ENCODE measurements at places on chromosomes 11 and 22.

- no peak for DNase-seq
Observed at GRCh38 chr22:32720924-32721323, 80.6 kb upstream of the TIMP3 start.

DNA sequence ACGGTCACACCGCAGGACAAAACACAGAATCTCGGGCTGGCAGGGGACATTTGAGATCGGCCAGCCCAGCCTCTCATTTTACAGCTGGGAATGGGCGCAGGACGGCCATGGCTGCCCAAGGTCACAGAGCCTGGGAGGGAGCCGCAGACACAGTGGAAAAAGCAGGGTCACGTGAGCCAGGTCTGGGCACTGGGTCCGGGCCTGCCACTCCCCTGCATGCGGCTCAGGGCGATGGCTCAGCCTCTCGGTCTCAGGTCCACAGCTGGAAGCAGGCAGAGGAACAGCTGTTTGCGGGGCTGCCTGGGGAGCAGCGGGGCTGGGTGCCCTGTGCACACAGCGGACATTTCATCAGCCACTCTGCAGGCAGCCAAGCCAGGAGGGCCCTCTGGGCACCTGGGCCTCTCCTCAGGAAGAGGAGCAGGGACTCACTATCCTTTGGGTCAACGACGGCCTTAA is 10.4 kb upstream of the PPARA start:
- DNase-seq, result no peak

- no peak for DNase-seq
Observed at GRCh38 chr11:132784441-132784840, 747.9 kb downstream of the OPCML start.

GRCh38 chr11:47161134-47161854 is 15.4 kb downstream of the ARFGAP2 start:
- no peak for DNase-seq

DNA sequence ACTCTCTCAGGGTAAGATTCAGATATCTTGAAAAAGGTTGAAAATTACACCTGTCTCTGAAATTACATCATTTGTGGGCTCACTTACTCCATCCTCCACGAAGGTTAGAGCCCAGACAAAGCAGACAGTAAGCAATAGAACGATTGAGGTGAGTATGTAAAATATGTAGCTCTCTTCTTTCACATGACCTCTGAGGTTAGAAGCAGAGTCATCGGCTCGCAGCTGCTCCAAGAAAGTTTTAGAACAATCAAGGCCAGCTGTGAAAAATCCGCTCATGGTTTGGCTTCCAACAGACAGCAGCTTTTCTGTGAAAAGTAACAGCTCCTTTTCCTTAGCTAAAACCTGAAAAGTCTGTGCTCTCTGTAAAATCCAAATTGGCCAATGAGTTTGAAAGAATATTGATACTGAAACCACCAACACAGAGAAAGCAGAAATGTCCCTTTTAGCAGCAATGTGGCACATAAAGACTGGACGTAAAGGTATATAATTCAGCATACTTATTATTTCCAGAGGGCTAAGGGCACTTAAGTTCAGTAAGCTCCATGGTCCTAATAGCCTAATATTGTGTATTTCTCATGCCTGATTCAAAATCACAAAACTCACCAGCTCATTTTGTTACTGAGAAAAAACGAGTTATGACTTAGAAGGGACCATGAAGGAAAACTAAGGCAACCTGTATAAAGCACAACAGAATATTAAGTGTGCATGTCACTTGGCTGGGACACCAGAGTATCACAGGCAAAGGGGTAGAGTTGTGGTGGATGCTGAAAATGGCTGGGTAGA is 78.2 kb downstream of the FAM76B start:
- DNase-seq, result no peak

DNA sequence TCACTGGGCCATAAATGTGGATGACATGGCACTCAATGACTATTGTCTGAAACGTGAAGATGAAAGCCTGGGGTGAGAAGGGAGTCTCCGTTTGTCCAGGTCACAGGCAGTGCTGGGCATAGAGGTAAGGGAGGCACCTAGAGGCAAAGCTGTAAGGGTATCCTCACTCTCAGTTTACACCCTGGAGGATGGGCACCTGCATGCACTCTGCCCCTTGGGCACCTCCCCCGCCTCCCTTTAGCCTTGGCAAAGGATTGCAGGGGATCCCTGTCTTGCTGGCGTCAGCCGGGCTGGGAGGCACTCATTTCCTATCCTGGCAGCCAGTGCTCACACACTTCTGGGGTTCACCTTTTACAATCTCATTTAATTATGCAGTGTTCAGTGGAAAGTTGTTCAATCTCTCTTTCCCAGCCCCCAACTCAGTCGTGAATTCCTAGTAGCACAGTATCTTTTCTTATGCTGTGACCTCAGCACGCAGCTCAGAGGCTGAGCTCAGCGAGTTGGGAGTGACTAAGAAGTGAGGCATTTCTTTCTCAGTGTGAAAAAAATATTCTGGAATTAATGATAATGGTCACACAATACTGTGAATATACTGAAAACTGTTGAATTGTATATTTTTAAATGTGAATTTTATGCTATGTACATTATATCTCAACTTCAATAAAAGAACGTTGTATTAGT is 866.6 kb downstream of the BRD1 start:
- no peak for DNase-seq

DNA sequence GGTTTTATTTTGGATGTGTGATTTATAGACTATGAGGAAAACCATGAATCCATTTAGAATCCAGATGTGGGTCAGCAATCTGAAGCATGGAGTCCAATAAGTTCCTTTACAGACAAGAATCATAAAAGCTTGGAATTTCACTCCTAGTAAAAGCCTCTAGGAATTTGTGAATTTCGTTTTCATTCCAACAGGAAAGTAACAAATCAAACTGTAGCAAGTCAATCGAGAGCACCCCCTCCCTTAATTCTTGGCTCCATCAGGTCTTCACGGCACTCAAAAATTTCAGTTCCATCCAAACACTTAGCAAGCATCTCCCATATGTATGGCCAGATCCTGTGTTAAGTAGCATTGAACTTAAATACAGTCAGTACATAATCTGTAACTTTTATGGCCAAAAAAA is 143.6 kb upstream of the POU2AF2 start:
- no peak for DNase-seq

- peak; percentile 47 for DNase-seq
Observed at GRCh38 chr11:12110201-12110713, at the start of gene MICAL2. Gene MICAL2, plus strand, starts transcription at chr11:12110590. Its CDS starts 51,566 bp downstream, at chr11:12162156.

Measured in right renal cortex interstitium (tissue), 3 donors.